ENCODE measurements at places on chromosomes 7 and 10.

- DNase-seq, result no peak
Measured at GRCh38 chr7:106792233-106792926, 72.7 kb upstream of the PIK3CG start.

DNA sequence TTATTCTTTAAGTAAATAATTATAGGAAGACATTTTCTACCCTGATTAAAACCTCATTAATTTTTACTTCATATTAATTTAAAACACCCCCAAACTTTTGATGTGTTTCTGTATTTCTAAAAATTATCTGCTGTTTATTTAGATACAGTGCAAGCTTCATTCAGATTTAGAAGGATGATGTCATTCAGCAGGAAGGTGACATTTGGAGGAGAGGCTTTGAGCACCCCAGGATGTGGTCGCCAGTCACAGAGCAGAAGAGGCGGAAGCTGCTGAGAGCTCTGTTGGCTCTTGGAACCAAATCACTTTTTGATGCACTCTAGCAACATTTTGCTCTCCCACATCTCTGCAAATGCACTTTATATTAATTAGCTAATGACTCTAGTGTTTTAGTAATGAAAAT, 233.9 kb upstream of the CACNA2D1 start:
- peak; percentile 6 for DNase-seq

DNA sequence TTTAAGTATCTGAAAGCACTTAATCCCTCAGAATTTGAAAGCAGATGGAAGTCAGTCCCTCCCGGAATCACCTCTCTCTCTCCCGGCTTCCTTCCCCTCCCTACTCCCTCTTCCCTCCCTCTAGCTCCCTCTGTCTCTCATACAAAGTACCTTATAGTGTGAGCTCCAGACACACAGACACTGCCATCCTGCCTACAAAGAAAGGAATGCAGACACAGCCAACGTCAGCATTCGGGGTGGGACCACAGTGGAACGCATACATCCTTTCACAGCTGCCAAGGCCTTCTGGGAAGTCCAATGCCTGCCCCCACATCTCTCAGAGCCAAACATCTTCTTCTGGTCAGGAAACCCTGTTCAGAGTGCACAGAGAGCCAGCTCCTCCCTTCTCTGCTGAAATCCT, 9.3 kb downstream of the NOD1 start:
- DNase-seq, result no peak

DNA sequence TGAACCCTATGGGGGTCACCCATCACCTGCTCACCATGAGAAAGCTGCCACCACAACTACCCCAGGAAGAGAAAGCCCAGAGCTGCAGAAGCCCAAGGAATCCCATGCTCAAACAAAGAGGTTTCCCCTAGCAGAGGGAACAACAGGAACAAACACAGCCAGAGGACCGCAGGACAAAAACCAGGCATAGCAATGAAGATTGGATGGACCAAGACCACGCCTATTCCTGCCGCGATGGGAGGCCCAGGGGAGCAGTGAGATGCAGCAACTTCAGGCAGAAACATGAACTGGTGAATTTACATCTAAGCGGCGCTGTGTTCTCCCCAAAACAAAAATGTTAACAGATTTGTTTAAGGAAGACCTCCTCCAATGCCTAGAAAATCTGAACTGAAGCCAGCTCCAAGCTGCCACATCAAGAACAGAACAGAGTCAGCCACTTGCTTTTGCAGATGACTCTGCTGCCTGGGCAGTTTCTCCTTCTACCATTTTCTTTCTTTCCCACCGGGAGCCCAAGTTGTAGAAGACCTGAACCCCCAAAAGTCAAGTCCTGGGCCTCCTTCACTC, 134.2 kb upstream of the NEBL start:
- DNase-seq, result no peak

DNA sequence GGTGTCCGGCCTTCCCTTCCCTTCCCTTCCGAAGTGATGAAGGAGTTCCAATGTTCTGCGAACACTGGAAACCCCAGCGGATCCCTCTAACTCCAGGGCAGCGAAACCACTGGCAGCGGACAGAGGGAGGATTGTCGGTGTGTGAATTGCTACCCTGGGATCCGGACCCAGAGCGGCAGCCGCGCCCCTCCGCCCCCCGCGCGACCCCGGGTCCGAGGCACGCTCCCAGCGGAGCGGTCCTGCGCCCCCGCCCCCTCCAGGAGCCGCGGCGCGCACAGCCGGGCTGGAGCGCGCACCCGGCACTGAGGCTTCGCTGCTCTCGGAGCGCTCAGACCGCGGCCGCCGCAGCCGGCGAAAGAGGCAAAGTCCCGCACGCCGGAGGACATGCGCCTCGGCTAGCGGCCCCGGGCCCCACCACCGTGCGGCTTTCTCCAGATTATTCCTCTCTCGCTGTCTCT, at the start of gene PTPRZ1:
TSS of gene PTPRZ1 (plus strand) at position 331 of the 458 bp plus-strand sequence. CDS start 339 bp downstream, outside the sequence.
- DNase-seq, result no peak

DNA sequence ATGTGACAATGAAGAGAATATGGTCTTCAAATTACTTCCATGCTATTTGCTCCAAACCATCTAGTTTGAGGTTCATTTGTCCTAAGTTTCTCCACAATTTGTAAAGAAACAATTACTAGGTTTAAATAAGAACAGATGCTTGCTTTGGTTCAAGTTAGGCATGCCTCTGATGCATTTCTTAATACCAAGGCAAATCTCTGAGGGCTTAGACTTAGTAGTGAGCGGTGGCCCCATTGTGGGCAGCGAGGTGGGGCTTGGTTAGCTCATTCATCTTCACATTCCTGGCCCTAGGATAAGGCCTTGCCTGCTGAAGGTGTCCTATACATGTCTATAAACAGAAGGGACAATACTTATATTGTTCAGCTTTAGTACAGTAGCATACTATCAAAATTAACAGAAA, 52.4 kb upstream of the RHEB start:
- no peak for DNase-seq

DNA sequence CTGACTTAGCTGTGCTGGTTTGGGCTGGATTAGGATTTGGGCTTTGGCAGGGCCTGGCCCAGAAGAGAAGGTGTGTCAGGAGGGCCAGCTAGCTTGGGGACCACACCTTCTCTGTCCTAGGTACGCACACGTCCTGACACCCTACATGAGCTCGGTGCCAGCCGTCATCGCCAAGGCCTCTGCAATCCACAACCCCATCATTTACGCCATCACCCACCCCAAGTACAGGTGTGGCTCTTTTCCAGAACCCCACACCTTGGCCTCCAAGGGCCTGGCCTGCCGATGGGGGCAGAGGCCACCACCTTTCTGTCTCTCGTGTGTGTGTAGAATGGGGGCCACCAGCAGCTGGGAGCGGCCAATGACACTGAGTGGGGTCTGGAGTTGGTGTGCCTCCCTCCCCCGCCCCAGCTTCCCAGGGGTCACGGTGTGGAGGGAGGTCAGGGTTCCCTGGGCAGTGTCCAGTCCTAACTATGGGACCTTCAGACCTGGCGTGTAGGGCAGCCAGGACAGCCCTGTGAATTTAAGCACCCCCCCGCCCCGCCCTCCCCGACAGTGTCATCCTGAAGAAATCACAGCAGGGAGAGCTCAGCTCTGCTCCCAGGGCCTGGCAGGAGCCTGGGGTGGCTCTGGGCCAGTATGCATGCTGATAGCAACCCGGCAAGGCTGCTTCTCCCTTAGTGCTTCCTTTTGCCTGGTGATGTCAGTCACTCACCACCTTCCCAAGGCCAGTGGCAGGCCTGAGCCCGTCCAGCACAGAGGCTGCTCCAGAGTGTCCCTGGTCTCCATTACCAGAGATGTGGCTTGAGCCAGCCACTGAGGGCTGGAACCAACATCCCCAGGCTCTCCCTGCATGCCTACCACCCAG, 6.9 kb upstream of the LDB3 start:
- no peak for DNase-seq

- no peak for DNase-seq
Measured at GRCh38 chr7:109532262-109532992, 962.8 kb downstream of the DNAJB9 start.

DNA sequence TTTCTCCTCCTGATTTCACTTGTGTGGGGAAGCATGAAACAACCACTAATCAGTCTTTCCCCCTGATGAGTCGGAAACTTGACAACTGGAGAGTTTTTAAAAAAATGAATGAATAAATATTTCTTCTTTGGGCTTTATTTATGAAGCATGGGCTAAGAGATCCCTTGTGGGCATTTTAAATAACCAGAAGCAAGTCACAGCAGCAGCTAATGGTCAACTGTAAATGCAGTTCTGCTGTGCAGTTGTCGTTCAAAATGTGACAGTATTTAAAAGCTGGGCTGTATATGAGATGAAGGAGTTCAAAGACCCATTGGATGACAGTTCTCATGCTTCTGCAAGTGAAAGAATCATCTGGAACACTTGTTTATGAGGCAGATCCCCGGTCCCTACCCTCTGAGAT, 54.1 kb downstream of the STEAP1B start:
- DNase-seq, result no peak

GRCh38 chr10:49070701-49071100, 44.6 kb downstream of the VSTM4 start:
- no peak for DNase-seq

- no peak for DNase-seq
Measured at GRCh38 chr10:91514787-91515186, 104.6 kb downstream of the HECTD2 start.

- no peak for DNase-seq
Measured at GRCh38 chr10:91347529-91347928, 62.6 kb upstream of the HECTD2 start.

GRCh38 chr7:116551692-116552091, 26.9 kb downstream of the CAV1 start:
- DNase-seq, result no peak

GRCh38 chr7:44400033-44400511, 74.7 kb upstream of the CAMK2B start:
- no peak for DNase-seq

GRCh38 chr10:70317943-70318318, 34.1 kb upstream of the NPFFR1 start:
- no peak for DNase-seq

- no peak for DNase-seq
Measured at GRCh38 chr10:3525832-3526449, 259.1 kb downstream of the KLF6 start.

GRCh38 chr10:102727037-102727818, 12.8 kb downstream of the SFXN2 start:
- no peak for DNase-seq

GRCh38 chr7:54080971-54081370, 461.2 kb upstream of the VSTM2A start:
- DNase-seq, result no peak

- no peak for DNase-seq
Measured at GRCh38 chr10:103433858-103434257, 18.3 kb downstream of the CALHM2 start.

DNA sequence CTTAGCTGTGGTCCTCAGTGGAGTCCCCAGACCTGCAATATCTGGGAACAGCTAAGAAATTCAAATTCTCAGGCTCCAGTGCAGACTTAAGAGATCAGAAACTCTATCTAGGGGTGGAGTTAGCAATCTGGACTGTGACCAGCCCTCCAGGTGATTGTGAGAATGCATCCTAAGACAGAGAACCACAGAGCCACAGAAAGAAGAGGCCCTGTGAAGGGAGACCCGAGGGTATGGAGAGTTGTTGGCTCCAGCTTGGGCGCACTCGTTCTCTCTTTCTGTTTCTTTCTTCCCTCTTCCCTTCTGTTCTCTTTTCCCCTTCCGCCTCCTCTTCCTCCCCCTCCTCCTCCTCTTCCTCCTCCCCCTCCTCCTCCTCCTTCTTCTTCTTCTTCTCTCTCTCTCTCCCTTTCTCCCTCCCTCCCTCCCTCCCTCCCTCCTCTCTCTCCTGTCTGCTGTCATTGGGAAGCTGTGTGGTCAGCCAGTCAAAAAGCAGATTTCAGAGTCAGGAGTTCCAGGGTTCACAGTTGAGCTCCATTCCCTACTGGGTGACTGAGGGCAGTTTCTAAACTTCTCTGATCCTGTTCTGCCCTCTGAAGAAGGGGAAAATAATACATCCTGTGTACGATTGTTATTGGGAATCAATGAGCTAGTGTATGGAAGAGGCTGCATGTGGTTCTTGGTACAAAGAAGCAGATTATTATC, 62.1 kb upstream of the STEAP1B start:
- no peak for DNase-seq

- DNase-seq, result no peak
Measured at GRCh38 chr7:45888185-45888992, at the start of gene IGFBP1. IGFBP1 (plus strand) TSS chr7:45888488; CDS start chr7:45888653, 165 bp downstream.

DNA sequence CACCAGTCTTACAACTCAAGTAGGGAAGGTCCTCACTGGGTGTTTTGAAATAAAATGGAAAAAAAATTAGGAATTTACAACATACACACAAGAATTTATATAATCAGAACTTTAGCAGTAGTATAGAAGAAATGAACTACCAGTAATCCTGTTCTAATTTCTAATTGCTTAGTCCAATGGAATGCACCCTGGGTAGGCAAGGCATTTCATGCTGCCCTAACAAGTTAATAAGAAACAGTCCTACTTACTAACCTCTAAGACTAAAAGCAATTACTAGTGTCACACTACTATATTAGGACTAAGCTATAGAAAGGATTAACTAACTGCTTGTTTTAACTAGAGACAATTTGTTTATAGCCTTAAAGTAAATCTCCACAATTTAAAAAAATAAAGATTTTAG, 158.1 kb downstream of the BTAF1 start:
- no peak for DNase-seq

DNA sequence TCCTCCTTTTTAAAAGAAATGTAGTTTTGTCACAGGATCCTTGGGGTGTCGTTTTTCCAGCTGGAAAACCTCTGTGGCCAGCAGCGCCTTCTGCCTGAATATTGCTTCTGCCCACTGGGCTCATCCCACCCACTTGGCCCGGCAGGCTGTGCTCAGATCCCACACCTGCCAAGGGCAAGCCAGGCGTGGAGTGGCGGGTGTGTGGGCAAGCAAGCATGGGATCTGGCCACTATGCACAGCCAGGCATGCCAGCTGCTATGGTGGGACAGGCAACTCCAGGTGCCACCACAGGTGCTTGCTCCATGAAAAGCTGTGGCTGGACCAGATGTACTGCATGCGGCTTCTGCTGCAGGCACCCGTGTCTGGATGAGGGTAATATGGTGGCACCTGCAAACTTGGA, 31.2 kb upstream of the INPP5F start:
- no peak for DNase-seq

GRCh38 chr10:82565197-82565575, 690.2 kb downstream of the NRG3 start:
- no peak for DNase-seq

GRCh38 chr10:3699916-3700315, 85.1 kb downstream of the KLF6 start:
- DNase-seq, result no peak
